ENCODE measurements at places on chromosomes 16 and 17.

- DNase-seq, result no peak
Measured at GRCh38 chr16:80719573-80719972, 84.8 kb downstream of the CDYL2 start.

GRCh38 chr17:37830151-37830993 lies 85.5 kb upstream of the HNF1B start:
- no peak for DNase-seq

DNA sequence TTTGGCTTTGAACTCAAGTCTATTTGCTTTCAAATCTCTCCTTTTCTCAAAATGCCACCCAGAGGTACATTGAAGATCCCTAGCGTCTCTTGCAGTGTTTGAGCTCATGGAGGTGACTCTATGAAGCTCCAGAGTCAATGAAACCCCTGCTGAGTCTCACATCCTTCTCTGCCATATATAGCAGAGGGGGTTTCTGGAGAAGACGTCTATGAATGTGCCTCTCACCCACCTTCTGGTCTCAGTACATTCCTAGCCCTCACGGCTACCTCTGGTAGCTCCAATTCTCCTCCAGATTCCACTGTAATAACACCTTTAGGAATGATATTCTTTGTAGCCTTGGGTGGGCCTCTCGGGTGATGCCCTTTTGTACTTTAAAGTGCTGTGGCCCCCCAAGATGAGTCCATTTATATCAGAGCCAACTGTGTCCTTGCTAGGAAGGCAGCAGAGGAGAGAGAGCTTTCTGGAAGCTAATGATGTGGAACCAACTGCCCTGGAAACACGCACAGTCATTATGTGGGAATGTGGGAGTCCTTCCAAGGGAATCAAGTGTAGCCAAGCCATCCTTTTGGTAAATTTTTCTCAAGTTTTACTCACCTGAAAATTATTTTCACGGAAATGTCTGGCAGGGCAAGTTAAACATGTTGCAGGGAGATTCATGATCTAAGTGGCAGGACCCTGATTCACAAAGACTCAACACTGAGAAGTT lies 123.4 kb downstream of the ASIC2 start:
- no peak for DNase-seq

- DNase-seq, result no peak
Measured at GRCh38 chr17:27217631-27218030, 76.3 kb upstream of the WSB1 start.

- DNase-seq, result no peak
Measured at GRCh38 chr16:86285421-86285820, 224.9 kb upstream of the FOXF1 start.

DNA sequence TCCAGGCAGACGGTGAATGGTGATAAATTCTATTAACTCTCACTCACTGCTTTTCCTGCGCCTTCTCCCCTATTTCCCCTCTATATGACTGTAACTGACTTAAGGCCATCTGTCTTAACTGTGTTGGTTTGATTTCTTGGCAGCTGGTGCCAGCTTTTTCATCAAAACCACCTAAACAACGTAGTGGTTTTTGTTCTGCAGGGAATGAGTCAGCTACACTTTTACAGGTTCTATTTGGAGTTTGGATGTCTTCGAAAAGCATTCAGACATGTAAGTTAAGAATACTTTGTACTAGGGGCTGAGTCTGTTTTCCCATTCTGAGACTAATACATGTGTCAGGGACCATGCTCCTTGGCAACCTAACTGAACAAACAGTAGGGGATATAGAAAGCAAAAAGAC lies 8.5 kb downstream of the REXO5 start:
- no peak for DNase-seq

GRCh38 chr16:84526794-84527531 lies 22.5 kb upstream of the MEAK7 start:
- DNase-seq, result no peak

DNA sequence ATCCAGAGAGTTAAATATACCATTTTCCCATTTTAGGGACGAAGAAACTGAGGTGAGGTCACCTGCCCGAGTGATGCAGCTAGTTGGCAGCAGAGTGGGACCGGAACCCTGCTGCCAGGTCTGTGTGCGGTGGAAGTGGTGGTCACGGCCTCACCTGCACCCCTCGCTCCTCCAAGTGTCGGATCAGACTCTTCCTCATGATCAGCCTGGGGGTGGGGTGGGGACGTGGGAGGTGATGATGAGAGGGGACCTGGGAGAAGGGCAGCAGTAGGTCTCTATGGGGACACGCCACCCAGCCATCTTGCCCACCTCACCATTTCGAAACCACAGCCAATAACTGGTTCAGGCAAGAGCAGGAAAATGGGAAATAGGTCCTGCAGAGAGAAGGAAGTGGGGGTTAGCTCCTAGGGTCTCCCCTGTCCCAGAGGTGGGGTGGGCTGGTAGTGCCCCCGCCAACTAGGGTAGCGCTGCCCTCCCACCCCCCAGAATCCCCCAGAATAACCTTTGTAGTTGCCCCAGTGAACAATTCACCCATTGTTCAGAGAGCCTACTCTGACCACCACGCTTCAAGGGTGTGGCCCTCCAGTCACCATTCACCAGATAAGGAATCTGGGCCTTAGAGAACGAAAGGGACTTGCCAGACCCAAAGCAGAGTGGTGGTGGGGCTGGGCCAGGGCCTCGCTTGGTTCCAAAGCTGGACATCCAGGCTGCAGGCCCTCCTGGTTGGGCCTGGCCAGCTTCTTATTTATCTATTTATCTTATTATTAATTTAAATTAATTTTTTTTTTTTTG lies 5.1 kb downstream of the GDPD3 start:
- DNase-seq, result no peak

DNA sequence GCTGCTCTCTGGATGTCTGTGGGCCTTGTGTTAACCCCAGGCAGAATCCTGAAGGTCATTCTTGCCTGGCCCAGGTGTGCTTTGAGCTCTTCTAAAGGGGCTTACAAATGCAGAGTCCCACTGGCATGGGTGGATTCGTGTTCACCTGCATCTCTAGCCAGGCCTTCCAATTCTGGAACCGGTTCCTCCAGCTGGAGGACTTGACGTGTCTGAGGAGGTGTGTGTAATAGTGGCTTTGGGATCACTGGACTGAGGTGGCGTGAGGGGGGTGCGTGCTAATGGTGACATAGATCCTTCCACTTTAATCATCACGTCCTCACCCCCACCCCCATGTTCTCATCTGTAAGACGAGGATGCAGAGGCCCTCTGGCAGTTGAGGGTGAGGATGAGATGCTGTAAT lies 4.8 kb downstream of the GSE1 start:
- DNase-seq, result no peak

DNA sequence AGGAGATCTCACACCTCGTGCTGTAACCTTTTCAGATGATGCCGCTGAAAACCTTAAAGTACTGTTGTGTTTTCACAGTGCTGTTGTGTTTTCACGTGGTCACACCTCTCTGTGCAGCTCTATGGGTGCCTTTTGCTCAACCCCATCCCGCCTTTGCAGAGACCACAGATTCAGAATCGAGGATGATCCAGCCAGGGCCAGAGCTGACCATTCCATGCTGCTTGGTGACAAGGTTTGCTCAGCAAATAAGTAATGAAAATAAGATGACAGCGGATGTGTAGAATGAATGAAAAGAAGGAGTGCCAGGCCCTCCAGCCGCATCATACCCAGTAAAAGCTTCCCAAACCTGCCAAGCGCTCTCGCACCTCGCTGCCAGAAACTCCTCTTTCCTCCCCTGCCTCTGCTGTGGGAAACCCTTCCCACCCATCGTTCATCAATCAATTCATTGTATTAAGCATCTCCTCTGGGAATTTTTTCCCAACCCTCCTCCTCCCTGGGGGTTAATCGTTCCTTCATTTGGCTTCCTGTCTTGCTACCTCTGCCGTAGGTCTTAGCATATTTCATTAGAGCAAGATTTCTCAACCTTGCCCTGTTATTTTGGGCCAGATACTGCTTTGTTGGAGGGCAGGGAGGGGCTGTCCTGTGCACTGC lies 93.4 kb upstream of the CRHR1 start:
- DNase-seq, result no peak

Measured in stimulated activated CD4-positive, alpha-beta T cell treated with anti-CD3 and anti-CD28 coated beads, Interleukin-12 subunit alpha, Interleukin-12 subunit beta, amount 100 ng/mL, for 24 hours (primary cell).